CD4-positive, alpha-beta T cell treated with Interleukin-1 beta for 1 hour (primary cell): ENCODE measurements at places on chromosomes 11 and 22.

DNA sequence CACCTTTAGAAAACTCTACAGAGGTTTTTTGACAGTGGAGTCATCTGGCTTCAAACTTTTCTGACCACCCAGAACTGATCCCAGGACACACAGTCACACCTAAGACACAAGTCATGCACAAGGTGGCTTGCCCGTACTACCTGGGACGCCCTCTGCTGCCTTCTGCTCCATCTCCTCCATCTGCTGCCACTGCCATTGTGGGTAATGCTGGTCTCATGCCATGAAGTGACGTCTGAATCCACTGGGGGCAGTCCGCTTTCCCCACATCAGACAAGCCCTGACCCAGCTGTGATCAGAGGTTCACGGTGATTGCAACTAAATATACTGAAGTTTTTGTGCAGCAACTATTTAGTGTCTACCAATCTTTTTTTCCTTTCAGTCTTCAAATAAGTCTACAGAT lies 5.4 kb upstream of the NDUFS8 start:
- DNase-seq = no peak

GRCh38 chr11:117843666-117844484 lies 19.3 kb upstream of the FXYD2 start:
- peak; percentile 71 for DNase-seq

DNA sequence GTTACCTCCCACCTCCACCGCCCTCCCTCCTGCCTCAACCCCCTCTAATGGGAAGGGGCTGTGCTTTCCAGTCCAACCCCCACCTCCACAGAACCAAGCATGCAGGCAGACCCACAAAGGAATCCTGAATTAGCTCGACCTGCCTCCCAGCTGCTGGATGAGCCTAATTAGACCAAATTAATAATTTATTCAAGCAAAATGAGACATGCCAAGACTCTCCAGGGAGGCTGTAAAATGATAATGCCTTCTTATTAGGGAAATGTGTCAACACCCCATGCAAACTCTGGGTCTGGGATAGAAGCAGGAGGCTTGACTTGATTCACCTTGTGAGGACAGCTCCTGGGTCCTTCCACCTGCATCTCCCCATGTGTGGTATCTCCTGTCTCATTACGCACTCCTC lies 59.4 kb upstream of the HMGXB4 start:
- no peak for DNase-seq

GRCh38 chr11:91041626-91042025 lies 818.8 kb upstream of the CHORDC1 start:
- DNase-seq = no peak

DNA sequence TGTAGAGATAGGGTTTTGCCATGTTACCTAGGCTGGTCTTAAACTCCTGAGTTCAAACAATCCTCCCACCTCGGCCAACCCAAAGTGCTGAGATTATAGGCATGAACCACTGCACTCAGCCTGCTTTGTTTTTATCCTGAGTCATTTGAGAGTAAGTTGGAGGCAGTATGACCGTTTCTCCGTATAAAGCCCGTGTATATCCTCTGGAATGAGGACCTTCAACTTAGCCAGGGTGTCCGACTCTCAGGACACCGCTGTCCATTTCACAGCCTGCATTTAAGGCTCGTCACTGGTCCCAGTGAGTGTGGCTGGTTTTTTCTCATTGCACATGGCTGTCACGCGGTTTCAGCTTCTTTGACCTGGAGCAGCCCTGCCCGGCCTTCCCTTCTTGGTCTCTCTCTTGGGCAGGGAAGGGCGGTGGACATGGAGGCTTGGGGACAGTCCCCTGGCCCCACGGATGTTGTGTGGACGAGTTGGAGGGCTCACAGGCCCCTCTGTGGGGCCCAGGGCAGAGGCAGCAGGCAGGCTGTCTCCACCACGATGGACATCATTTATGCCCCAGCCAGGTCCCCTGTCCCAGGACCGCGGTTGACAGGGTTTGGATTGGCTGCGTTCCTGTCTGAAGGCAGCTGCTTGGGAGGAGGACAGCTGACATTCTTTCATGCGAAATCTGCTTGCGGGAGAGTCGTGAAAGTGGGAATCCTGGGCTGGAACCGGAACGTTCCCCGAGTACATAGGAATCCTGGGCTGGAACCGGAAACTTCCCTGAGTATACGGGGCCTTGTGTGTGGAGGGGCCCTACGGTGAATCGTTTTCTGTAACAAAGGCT lies 93.3 kb downstream of the KCNQ1 start:
- no peak for DNase-seq

- DNase-seq = peak; percentile 47
These were observed 4.7 kb downstream of the PRCP start for GRCh38 chr11:82895437-82896091.

DNA sequence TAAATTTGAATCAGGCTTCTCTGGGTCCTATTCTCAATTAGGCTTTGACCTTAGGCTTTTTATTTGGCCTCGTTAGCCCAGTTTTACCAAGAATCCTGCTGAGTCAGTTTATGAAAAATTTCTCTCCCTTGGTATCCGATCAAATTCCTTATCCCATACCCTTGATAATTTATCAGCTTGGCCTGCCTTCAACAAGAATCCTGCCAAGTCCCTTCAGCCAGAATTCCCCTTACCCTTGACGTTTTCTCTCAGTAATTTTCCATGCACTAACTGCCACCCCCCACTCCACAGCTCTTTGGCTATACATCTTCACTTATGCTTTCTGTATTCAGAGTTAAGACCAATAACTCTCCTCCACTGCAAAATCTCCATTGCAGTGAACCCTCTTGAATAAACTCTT lies 811.0 kb upstream of the CCDC90B start:
- DNase-seq = no peak

DNA sequence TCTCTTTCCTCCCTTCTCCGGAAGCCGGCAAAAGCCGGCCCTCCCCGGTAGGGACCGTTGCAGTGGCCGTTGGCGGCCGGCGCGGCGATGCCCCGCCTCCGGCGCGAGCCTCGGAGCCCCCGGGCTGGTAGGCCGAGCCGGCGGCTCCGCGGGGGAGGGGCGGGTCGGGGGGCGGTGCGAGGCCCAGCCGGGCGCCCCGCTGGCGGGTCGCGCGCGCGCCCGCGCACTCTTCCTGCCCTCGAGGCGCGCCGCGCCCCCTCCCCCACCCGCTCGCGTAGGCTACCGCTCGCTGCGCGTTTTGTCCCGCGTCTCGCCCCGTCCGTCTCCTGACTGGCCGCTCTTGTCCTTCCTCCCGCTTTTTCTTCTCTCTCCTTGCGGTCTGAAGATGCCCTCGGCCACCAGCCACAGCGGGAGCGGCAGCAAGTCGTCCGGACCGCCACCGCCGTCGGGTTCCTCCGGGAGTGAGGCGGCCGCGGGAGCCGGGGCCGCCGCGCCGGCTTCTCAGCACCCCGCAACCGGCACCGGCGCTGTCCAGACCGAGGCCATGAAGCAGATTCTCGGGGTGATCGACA lies 591 bp downstream of the CAPRIN1 start:
- DNase-seq = peak; percentile 89

- peak; percentile 24 for DNase-seq
These were observed 37.4 kb downstream of the CTNND1 start for GRCh38 chr11:57798905-57799559.

GRCh38 chr22:46812034-46812605 lies 49.7 kb downstream of the TBC1D22A start:
- no peak for DNase-seq

DNA sequence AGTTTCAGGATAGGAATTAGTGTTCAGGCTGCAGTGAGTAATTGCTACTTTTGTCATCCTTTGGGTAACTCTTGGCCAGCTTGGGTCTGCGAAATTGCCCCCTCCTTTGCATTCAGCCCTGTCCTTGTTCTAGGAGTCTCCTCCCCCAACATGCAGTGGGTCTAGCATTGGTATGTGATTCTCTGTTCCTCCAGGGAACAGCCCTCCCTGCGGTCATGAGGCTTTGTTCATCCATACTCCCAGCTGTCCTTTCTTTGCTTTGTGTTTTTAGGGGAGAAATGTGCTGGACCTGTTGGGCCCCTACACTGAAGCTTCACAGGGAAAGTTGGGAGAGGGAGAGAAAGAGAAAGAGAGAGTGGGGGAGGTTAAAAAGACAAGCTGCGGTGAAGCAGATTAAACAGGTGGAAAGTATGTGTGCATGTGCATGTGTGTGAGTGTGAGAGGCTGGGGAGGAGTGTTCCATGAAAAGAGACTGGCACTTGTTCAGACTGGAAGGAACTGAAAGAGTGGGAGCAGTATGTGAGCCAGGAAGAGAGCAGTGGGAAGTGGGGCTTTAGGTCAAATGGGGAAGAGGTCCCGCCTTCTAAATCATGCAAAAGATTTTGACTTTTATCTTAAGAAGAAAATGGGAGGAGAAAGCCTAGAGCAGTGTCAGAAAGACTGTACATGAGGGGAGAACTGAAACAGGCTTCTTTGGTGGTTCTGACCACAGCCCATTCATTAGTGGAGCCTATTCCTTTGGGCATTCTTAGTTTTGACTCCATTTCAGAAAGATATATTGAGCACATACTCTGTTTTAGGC lies 17.9 kb upstream of the SESN3 start:
- no peak for DNase-seq

- DNase-seq = no peak
These were observed 6.0 kb upstream of the CARD10 start for GRCh38 chr22:37525073-37525745.

DNA sequence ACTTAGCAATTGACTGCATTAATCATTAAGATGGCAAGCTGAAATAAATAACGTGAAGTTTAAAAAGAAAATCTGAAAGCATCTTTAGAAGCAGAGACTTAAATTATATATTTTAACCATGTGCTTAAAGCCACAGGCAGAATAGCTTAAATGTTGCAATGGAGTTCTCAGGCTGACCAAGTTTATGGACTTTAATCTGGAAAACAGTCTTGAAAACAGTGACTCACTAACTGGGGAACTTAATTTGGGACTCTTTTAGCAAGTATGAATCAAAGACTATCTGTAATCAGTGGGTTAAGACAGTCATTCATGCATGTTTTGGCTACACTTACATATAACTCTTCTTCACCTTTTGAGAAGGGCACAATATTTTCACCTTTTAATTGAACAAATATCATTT lies 12.6 kb upstream of the GLYATL1 start:
- no peak for DNase-seq
